ENCODE measurements at places on chromosomes 11 and 22.

GRCh38 chr22:30326255-30326705, 461 bp downstream of the TBC1D10A start:
- DNase-seq = peak; percentile 66

DNA sequence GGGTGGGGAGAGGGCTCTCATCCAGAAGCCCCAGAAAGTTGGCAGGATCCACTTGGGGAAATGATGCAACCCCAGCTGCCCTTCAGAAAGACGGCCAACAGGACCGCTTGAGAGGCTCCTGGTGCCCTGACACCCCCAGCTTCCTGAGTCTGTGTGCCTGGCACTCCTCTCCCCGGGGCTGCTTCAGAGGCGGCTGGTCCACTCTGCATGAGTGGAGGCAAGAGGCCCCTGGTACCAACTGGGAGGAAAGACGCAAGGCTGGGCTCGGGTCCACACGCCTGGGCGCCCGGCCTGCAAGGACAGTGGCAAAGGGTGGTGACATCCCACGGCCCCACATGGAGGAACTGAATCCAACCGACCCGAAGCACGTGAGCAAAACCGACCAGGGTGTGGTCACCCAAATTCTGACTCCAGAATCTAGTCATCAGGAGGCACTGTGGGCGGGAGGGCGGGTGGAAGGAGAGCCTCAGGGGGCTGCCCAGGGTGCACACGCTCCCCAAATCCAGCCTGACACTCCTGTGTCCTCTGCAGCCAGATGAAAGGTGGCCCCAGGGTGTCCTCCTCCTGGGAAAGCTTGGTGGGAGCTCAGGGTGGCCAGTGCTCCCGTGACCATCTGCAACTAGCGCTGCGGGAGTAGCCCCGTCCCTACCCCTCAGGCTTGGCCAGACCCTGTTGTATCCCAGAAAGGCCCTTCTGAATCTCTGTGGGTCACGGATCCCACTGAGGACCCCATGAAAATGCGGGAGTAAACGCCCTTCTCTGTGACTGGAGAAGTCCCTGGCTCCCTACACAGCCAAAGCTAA, 3.7 kb downstream of the RNH1 start:
- DNase-seq = no peak

GRCh38 chr11:102760344-102761035, 19.9 kb downstream of the MMP10 start:
- no peak for DNase-seq

DNA sequence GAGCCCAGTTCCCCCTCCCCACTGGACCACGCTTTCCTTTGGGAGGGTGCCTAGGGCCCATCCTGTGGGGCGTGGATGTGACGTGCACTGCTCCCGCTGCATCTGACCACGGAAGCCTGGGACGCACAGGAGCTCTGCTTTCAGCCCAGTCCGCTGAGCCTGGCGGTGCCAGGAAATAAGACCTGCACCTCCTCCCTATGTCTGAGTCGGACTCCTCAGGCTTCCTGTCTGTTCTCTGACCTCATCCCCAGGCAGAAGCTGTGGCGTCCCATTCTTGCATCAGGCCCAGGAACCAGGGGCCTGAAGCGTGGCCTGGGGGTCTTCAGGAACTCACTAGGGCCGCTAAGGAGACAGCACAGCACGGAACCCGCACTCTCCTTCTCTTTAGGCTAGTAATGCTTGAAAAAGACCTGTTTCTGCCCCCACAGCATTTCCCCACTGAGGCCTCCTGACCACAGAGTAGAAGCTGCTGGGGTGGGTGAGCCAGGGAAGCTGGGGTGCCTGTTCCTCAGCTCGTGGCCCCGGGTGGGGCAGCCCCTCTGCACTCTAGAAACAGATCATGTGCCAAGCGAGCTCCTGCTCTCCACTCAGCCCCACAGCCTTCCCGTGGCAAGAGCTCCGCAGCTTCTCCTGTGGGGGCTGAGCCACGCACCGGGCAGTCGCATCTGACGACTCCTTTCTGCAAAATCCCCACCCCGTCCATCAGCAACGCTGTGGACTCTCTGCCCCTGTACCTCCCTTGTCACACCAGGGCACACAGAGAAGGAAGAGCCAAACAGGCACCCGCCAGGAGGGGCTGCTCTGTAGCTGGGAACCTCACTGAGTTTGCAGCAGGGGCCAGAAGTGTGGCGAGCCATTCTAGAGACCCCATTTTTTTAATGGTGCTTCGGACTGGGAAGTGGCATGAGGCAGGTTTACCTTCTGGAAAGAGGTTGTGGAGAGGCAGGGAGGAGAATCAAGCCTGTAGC, 22.6 kb downstream of the MOV10L1 start:
- no peak for DNase-seq

DNA sequence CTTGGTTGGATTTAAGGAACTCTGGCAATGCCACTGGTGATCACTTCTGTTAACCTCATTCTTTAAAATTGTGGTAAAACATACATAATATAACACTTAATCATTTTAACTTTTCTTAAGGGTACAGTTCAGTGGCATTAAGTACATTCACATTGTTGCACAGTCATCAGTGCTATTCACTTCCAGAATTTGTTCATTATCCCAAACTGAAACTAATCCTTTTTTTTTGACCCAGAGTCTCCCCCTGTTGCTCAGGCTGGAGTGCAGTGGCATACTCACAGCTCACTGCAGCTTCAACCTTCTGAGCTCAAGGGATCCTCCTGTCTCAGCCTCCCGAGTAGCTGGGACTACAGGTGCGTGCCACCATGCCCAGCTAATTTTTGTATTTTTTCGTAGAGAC, 10.6 kb downstream of the ELF5 start:
- no peak for DNase-seq

All from HEK293T (cell line).